ENCODE measurements at places on chromosomes 7 and 10. TPM values are rescaled to one million over a fixed set of nuclear protein-coding genes. Genes with fewer than 3 reads are reported as not detected.

HECW1 gene
- polyA plus RNA-seq: 11.0 TPM

CYP2C18 gene
- polyA plus RNA-seq: 0.16 TPM

UPK3B gene
- 3.8 TPM for polyA plus RNA-seq

GBX1 gene
- polyA plus RNA-seq: not detected

CEP55 gene
- 13.2 TPM for polyA plus RNA-seq

TRPV5 gene
- polyA plus RNA-seq: not detected

BCL7B gene
- 18.2 TPM for polyA plus RNA-seq

GRCh38 chr10:44567471-44567870 lies 182.6 kb upstream of the CXCL12 start:
- DNase-seq: no peak
- H3K36me3 ChIP-seq: no peaks in the 10 kb centered on the region
- no peaks in the 10 kb centered on the region for H3K4me1 ChIP-seq
- no peaks in the 10 kb centered on the region for H3K27me3 ChIP-seq
- H3K4me3 ChIP-seq: no peak overlapping the region

- H3K4me1 ChIP-seq: no peaks in the 10 kb centered on the region
- no peaks in the 10 kb centered on the region for H3K27me3 ChIP-seq
- no peaks in the 10 kb centered on the region for H3K36me3 ChIP-seq
- H3K27ac ChIP-seq: no peak overlapping the region
- no peak for DNase-seq
These were observed 24.4 kb downstream of the GSDME start for GRCh38 chr7:24732646-24733413.

GRCh38 chr7:106179256-106179655 lies 67.1 kb upstream of the SYPL1 start:
- no peak for DNase-seq
- no peaks in the 10 kb centered on the region for H3K36me3 ChIP-seq
- no peak overlapping the region for H3K27ac ChIP-seq
- peaks cover 12% of the 10 kb centered on the region for H3K4me1 ChIP-seq
- H3K27me3 ChIP-seq: no peaks in the 10 kb centered on the region
- no peak overlapping the region for H3K4me3 ChIP-seq

DNA sequence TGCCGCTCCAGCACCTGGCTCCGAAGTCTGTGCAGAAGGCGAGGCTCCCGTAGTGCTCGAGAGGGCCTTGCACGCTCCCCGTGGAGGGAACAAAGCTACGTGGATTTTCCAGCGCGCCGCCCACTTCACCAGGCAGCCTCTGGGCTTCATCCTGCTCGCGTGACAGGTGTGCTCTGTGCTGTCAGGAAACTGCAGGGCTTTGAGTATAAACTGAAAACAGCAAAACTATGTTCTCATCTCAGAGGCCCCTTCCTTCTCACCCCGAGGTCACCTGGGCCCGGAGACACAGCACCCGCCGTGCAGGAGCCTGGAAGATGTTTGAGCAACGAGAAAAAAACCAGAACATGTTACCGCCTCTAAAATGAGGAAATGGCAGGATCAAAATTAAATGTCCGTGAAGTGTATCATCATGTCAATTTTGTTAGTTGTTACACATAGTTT lies 17.6 kb upstream of the GPR146 start:
- no peaks in the 10 kb centered on the region for H3K36me3 ChIP-seq
- DNase-seq: no peak
- H3K4me1 ChIP-seq: no peaks in the 10 kb centered on the region
- peak overlapping the region; percentile 61 for H3K4me3 ChIP-seq
- H3K27me3 ChIP-seq: no peaks in the 10 kb centered on the region
- no peak overlapping the region for H3K27ac ChIP-seq

- H3K4me3 ChIP-seq: no peak overlapping the region
- no peaks in the 10 kb centered on the region for H3K27me3 ChIP-seq
- H3K27ac ChIP-seq: no peak overlapping the region
- no peaks in the 10 kb centered on the region for H3K36me3 ChIP-seq
- no peak for DNase-seq
- H3K4me1 ChIP-seq: no peaks in the 10 kb centered on the region
These were observed 1032.2 kb upstream of the LRRTM3 start for GRCh38 chr10:65893676-65894075.

- H3K27me3 ChIP-seq: no peaks in the 10 kb centered on the region
These were observed 90.2 kb downstream of the TACC2 start for GRCh38 chr10:122078965-122079795.

GRCh38 chr7:25515633-25516275 lies 287.5 kb upstream of the NPVF start:
- H3K36me3 ChIP-seq: no peaks in the 10 kb centered on the region
- no peak for DNase-seq
- H3K27ac ChIP-seq: no peak overlapping the region
- H3K4me1 ChIP-seq: no peaks in the 10 kb centered on the region

GRCh38 chr10:71383972-71384687 lies 12.6 kb upstream of the CDH23 start:
- H3K4me1 ChIP-seq: no peaks in the 10 kb centered on the region
- DNase-seq: peak; percentile 78
- no peaks in the 10 kb centered on the region for H3K27me3 ChIP-seq
- H3K27ac ChIP-seq: no peak overlapping the region
- H3K4me3 ChIP-seq: no peak overlapping the region
- H3K36me3 ChIP-seq: no peaks in the 10 kb centered on the region

GRCh38 chr10:124321433-124322089 lies 97.2 kb downstream of the OAT start:
- no peak for DNase-seq
- H3K27me3 ChIP-seq: no peaks in the 10 kb centered on the region
- no peaks in the 10 kb centered on the region for H3K4me1 ChIP-seq
- H3K36me3 ChIP-seq: no peaks in the 10 kb centered on the region
- no peak overlapping the region for H3K4me3 ChIP-seq
- no peak overlapping the region for H3K27ac ChIP-seq
